ENCODE measurements at places on chromosomes 12 and 14.
A peak's percentile ranks its signal among the peaks of the same experiment; 100 is the strongest.

GRCh38 chr12:110699591-110700445, 10.9 kb upstream of the HVCN1 start:
- DNase-seq, result peak; percentile 3

DNA sequence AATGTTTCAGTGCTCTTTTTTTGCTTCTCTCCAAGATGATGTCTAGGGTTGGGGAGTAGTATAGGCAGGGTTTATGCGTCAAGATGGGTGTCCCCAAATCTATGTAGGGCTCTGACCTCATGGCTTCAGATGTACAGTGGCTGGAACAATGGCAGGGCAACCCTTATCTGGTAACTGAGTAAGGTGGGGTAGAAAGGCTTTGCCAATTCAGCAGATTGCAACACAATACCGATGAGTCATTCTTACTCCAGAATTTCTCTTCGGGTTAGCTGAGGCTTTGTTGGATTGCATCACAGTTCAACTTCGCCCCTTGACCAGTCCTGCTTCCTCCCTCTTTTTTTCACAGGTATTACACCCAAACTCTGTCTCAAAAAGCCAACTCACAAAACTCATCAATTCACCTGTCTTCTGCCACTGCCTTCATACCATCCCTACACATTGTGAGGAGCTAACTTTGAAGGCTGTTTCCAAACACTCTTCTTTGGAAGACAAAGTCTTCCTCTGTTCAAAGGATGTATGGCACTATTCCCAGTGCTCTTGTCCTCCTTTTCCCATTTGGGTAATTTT, 190.2 kb upstream of the CNOT2 start:
- DNase-seq, result no peak

DNA sequence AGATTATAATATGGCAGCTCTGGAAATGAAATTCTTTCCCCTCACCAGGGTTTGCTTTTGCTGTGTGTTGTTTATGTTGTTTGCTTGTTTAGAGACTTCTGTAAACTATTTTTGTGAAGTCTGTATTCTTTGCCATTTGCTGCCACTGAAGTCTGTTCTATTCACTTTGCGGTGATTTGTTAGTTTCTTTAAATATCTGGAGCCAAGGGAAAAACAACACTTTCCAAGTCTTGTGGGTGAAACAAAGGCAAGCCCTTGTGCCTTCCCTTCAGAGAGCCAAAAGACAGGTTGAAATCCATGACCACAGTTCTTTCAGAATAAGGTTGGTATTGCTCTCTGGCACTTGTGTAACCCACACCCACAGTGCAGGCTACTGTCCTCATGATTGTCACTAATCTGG, 59.5 kb upstream of the RNU6-7 start:
- DNase-seq, result no peak

- no peak for DNase-seq
Observed at GRCh38 chr12:42819846-42820245, 230.3 kb upstream of the PRICKLE1 start.

GRCh38 chr12:105740970-105741725, 397.6 kb downstream of the NUAK1 start:
- peak; percentile 19 for DNase-seq

- DNase-seq, result no peak
Observed at GRCh38 chr12:4190366-4191063, 83.0 kb upstream of the CCND2 start.

DNA sequence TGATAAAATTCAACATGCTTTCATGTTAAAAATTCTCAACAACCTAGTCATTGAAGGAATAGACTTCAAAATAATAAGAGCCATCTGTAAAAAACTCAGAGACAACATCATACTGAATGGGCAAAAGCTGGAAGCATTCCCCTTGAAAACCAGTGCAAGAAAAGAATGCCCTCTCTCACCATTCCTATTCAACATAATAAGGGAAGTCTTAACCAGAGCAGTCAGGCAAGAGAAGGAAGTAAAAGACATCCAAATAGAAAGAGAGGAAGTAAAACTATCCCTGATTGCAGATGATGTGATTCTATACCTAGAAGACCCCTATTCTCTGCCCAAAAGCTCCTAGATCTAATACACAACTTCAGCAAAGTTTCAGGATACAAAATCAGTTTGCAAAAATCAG, 52.9 kb downstream of the APOBEC1 start:
- no peak for DNase-seq

GRCh38 chr12:41943671-41944070, 201.0 kb downstream of the GXYLT1 start:
- no peak for DNase-seq

DNA sequence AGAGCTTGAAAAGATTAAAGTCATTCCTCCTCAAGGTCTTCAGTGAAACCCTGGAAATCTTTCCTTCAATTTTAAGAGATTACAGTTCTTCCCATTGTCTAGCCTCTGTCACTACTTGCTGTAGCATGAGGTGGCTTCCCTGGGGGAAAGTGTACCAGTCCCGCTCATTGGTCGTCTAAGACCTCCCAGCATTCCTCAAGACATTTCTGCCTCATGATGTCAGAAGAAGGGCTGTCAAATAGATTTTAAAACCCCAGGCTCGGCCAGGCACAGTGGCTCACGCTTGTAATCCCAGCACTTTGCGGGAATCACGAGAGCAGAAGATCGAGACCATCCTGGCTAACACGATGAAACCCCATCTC, 46.7 kb downstream of the SMUG1 start:
- no peak for DNase-seq

- DNase-seq, result peak; percentile 77
Observed at GRCh38 chr12:10364815-10365622, 24.8 kb downstream of the KLRK1 start.

GRCh38 chr12:8685051-8685450, 12.7 kb upstream of the RIMKLB start:
- no peak for DNase-seq

DNA sequence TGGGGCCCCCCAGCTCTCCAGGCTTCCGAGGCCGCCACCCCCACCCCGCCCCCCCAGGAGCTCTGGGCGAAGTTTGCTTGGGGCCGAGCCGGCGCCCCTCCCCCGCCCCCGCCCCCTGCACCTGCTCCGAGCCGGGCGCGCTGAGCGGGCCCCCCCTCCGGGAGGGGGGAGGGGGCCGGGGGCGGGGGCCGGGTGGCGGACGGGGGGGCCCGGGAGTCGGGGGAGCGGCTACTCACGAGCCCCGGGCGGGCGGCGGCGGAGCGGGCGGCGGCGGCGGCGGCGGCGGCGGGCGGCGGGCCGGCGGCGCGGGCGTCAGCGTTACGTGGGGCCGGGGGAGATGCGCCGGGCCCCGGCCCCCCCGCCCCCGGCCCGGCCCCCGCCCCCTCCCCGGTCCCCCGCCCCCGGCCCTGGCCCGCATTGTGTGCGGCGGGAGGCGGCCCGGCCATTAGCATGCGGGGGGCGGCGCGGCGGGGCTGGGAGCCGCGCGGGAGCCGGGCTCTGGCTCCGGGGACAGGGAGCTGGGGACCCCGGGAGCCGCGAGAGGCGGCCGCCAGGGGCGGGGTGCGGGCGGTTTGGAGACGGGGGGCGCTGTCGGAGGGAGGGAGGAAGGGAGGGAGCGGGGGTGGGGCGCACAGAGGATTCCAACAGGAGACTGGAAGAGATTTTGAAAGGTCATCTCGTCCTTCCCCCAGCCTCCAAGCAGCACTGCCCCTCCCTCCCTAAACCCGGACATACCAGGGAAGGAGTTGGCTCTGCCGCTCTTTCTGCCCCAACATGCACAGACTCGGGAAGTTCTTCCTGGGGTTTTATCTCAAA, at the start of gene ZNF219:
ZNF219 (minus strand) TSS at position 580 of the 816 bp plus-strand sequence. CDS start 5,064 bp downstream, outside the sequence.
- no peak for DNase-seq

GRCh38 chr12:10968765-10969456, 17.8 kb downstream of the TAS2R50 start:
- no peak for DNase-seq

DNA sequence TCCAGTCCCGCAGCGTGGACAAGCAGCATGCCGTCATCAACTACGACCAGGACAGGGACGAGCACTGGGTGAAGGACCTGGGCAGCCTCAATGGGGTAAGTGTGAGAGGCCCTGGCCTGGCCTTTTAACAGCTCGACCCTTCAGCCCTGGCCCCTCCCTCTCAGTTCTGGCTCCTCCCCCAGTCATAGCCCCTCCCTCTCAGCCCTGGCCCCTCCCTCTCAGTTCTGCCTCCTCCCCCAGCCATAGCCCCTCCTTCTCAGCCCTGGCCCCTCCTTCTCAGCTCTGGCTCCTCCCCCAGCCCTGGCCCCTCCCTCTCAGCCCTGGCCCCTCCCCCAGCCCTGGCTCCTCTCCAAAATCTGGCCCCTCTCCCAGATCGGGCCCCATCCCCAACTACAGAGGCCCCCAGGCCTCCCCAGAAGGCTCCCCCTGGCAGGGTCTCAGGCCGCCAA, 11.2 kb downstream of the CEP170B start:
- DNase-seq, result no peak

DNA sequence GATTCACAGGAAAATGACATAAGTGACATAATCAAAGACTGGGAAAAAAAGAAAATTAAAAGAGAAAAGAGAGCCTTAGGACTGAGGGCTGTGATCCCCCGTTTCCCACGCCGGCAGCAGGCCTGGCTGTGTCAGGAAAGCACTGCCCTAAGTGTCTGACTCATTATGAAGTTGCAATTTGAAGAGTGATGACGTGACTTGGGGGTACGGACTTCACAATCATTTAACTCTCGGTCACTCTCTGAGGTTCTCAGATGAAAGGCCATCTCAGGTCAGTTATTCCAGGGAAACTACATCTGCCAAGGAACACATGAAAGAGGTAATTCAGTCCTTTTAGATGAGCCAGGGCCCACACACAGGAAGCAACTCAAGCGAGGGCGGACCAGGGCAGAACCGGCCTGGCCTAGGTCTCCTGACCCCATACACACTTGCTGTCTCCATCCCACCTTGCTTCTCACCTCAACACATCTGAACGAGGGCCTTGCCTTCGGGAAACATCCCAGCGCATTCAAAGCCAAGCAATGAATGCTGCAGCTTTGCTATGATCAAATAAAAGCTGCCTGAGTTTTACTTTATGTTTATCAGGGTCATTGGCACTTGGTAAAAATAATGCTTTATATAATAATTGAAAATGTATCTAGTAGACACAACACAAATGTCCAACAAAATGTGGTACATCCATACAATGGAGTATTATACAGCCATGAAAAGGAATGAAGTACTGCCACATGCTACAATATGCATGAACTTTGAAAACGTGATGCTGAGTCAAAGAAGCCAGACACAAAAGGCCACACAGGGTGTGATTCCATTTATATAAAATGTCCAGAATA, 2.7 kb downstream of the SSH1 start:
- DNase-seq, result no peak

DNA sequence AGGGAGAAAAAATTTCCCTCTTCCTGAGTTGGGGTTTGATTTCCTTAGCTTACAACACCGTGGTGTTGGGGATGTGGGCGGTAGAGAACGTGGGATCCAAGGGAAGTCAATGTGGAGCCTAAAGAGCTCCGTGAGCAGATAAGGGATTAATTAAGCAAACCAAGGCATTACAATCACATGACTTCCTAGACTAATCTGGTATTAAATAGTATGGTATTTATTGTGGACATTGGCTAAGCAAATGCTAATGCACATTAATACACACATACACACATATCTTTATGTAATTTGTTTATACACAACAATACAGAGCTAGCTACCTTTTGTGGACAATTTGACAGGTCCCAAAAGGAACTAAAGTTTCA, 791 bp upstream of the RNF41 start:
- no peak for DNase-seq

DNA sequence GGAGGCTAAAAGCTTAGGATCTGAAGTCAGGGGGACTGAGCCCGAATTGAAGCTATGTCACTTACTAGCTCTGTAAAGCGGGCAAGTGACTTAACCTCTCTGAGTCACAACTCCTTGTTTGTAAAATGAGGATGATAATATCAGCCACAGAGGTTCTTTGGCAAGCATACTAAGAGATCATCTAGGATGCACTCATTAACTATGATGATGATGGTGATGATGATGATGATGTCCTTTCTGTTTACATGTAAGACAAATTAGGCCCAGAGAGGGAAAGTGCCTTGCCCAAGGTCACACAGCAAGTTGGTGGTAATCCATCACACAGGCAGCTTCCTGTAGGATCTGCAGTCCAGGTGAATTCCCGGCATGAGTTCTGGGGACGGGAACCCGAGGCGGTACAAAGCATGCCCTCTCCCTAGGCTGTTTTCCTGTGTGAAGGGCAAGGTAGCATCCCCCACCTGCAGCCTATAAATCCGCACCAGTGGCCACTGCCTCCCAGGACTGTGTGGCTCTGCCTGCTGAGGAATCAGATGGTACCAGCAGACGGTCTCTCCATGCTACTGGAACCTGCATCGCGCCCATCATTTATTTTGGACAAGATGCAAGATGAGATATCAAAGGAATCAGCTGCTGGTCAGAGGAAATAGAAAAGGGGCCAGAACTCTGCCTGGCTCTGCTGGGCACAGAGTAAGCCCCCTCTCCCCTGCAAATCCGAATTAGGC, 55.2 kb downstream of the MAP1LC3B2 start:
- no peak for DNase-seq

DNA sequence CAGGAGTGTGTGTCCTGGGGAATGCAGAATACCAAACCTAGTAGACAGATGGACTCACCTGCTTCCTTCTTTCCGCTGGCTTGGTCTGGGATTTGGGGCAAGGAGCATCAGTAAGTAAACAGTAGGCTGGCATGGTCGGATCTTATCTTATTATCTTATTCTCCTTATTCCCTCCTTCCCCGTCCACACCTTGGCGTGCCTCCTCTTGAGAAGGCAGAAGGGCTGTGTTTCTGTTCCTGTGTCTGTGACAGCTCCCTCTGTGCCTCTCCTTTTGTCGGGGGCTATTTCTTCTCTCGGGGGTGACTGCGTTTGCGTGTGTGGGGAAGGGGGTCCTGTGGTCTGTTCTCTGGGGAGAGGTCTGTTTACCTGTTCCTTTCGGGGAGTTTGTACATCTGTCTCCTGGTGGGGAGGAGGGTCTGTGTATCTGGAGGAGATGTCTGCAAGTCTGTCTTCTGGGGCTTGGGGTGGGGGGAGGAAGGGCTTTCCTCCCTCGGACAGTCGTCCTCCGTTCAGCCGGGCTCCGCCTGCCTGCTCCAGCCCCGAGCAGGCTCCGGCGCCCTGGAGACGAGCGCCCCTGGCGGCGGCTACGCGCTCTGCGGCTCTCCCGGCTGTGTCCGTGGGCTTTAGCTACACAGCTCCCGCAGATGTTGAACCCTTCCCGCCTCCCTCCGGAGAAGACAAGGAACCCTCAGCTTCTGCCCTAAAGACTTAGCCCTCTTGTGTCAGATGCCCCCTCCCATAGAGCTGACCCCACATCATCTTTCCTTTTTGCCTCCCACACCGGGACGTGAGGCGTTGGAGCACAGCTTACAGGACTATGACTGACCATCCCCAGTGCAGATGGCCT, 4.4 kb downstream of the KRT86 start:
- DNase-seq, result peak; percentile 59

- DNase-seq, result no peak
Observed at GRCh38 chr14:105053996-105054395, 11.2 kb downstream of the GPR132 start.

- DNase-seq, result no peak
Observed at GRCh38 chr12:113786107-113786506, 180.0 kb downstream of the RBM19 start.
